Fibroblast of skin of right quadriceps (primary cell): ENCODE measurements at places on chromosomes 3 and 15.
A peak's percentile ranks its signal among the peaks of the same experiment; 100 is the strongest.

DNA sequence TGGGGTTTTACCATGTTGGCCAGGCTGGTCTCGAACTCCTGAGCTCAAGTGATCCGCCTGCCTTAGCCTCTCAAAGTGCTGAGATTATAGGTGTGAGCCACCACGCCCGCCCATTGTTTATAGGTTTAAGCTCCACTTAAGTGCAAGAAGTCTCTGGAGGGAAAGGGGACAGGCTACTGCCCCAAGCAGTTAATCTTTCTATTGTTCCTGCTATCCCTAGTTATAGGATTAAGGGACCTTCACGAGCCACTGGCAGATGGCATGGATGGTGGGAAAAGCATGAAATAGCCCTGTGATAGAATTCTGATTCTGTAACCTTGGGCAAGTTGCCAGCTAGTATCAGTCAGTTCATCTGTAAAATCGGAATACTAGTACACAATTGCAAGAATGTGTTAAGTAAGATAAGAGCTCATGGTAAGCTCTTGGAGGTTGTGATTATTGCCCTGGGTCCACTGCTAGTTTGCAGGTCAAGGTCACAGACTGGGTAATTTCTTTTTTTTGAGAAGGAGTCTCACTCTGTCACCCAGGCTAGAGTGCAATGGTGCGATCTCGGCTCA lies 5.3 kb upstream of the RBPMS2 start:
- DNase-seq, result no peak

GRCh38 chr3:126678693-126679317 lies 23.9 kb upstream of the TXNRD3 start:
- no peak for DNase-seq

- DNase-seq, result peak; percentile 19
These were observed 27.9 kb downstream of the FRG2C start for GRCh38 chr3:75692061-75692460.

GRCh38 chr3:123584284-123584987 lies 417 bp downstream of the HACD2 start:
- DNase-seq, result no peak

DNA sequence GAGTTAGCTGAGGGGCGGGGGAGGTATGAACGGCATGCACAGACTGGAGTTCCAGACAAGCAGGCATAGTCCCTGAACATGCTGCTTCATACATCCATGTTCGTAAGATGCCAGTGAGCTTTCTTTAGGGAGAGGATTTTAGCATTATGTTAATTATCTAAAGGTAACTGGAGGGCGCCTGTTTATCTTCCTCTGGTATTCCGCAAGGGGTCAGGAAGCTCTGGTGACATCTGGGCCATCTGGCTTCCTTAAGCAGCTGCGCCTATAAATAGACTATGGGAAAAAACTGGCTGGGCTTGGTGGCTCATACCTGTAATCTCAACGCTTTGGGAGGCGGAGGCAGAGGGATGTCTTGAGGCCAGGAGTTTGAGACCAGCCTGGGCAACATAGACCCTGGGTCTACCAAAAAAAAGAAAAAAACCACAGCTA lies 1.5 kb upstream of the FBXO22 start:
- peak; percentile 11 for DNase-seq

GRCh38 chr3:103089758-103090157 lies 654.9 kb downstream of the ZPLD1 start:
- DNase-seq, result no peak

GRCh38 chr15:88878720-88879184 lies 16.6 kb downstream of the HAPLN3 start:
- peak; percentile 51 for DNase-seq

GRCh38 chr3:66403323-66403990 lies 97.4 kb downstream of the LRIG1 start:
- no peak for DNase-seq
